ENCODE measurements at places on chromosomes 6 and 20.

DNA sequence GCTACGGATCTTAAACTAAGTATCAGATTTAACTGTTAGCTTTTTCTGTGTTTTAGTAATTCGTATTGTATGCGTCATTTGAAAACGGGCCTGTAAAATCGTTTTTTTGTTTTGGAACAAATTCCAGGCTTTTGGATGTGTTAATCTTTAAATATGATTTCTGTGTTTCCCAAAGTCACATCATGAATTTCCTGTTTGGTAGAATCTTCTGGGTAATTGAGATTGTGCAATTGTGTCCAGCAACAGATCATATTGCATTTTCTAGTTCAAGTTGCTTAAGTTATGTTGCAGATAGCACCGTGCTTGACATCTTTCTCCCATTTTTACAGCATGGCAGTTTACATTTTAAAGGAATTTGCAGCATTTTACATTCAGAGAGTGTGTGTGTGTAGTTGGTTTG, 1.9 kb downstream of the MAPK14 start:
- DNase-seq = no peak

DNA sequence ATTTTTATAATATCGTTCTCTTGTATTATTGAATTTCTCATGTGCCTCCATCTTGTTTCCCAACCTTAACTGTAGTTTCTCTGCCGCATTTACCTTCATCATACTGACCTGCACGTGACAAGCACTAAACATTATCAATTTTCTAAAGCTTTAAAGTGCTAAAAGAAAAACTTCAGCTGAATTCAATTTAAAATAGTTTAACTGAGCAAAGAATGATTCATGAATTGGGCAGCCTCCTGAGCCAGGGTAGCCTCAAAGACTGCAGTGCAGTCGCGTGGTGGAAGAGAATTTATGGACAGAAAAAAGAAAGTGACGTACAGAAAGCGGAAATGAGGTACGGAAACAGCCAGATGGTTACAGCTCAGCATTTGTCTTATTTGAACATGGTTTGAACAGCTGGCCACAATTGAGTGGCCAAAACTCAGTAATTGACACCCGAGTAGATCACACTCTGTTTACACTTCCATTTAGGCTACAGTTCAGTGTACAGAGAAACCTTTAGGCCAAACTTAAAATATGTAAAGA, 4.2 kb upstream of the ZDHHC14 start:
- DNase-seq = no peak

DNA sequence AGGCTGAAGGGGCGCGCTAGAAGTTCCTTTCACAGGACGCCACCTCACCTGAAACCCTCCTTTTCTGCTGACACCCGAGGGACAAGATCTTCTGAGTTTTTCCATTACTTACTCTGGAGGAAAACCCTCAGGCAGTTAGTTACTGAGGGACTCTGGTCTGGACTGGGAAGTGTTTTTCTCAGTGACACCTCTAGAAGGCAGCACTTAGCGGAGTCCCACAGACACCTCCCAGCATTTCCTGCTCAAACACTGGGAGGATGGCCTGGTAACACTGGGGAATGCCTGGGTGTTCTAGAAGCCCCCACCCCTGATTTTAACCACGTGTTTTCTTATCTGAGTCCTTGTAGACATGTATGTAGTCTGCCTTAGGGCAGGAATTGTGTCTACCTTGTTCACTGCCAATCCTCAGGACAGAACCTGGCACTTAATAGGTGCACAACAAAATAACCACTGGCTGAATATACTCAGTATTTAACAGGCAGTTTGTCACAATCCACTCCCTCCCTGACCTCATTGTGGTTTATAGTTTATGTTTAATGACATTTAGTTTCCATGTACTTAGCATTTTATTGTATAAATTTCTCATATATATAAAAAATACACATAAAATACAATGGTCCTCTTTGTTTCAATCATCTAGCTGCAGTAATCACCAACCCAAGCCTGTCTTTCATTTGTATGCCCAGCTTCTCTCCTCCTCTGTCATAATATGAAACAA, 4.8 kb downstream of the GSTA3 start:
- DNase-seq = no peak

GRCh38 chr20:53940907-53941545, 129.4 kb downstream of the BCAS1 start:
- no peak for DNase-seq

DNA sequence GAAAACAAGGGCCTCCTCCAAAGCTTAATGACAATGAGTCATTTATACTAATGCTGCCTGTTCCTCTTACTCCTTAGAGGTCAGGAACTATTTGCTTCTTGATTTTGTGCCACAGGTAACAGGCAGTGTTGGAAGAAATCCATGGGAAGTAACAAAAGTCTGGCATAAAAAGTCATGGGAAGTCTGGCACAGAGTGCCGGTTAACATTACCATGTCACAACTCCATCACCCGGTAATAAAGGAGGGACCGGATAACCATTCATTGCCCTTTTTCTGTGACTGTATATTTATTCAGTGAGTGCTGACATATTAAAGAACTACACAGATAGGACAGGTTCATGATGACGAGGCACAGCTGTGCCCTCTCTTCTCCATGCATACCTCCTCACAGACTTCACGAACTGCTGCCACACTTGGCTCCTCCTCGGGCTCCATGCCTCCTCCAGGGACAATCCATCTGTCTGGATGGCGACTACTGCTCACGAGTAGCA, 50.9 kb downstream of the NUDT3 start:
- DNase-seq = no peak

GRCh38 chr6:169725125-169726048, 1.1 kb upstream of the PHF10 start:
- DNase-seq = no peak

DNA sequence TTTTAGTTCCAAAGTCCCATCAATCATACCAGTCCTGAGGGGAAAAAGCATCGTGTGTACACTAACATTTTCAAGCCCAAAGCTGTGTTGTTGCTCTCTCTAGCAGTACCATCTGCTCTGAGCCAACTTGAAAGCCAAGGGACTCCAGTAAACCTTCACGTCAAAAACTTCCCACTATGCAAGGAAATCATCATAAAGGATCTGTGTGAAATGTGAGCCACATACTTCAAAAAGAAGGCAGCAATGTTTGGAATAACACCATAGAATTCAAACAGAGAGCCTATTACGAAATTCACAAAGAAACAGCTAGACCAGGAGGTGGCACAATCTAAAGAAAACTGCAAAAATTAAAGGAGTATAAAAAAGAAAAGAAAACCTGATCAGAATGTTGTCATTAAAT, 399.8 kb upstream of the EPHA7 start:
- no peak for DNase-seq

GRCh38 chr20:15930311-15931305, 642.6 kb downstream of the KIF16B start:
- no peak for DNase-seq

- DNase-seq = peak; percentile 52
Measured at GRCh38 chr6:30213957-30214656, 901 bp upstream of the TRIM26 start.

DNA sequence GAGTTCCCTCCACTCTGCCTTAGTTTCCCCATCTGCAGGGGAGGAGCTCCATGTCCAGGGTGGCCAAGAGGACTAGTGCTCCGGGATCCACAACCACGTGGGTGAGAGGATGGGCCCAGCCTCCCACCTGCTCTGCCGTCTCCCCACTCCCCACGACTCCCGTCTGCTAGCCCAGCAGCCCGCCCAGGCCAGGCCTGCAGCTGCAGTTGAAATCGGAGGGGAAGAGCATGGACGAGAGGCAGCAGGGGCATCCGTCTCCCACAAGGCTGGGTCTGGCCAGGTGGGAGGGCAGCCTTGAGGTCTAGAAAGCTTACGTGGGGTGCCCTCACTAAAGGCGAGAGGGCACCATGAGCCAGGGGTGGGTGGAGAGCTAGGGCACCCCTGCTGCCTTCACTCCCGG, 8.6 kb downstream of the NOL4L start:
- DNase-seq = no peak

DNA sequence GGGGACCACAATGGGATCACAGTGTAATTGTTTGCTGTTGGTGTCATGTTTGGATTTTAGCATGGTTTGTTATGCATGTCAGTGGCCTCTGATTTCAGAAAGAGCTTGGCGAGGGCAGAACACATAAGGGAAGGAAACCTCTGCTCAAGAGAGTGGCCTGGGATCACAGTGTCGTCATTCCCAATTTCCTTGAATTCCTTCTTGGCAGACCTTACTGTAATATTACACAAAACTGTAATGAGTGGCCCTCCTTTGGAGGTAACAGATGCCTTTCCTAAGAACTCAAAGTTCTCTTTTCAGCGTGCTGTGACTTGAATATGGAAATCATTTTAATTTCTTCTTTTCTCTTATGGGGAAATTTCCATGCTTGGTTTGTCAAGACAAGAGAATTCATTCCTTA, 46.9 kb downstream of the JAG1 start:
- no peak for DNase-seq

GRCh38 chr6:154621686-154622085, 111.2 kb upstream of the CNKSR3 start:
- DNase-seq = no peak

DNA sequence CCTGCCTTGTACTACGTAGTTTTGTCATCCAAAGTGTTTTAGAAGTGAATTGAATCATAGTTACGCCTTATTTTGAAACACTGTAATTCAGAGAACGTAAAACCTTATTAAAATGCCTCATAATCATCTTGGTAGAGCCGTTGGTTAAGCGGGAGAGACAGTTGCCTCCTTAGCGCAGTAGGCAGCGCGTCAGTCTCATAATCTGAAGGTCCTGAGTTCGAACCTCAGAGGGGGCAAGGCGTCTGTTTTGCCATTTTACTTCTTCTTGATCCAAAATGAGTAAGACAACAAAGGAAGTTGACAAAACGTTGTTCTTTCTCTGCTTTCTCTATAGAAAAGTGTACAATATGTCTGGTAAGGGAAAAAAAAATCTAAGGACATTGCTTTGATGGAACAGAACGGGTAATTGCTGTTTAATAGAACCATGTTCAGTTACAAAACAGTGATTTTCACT, 20.7 kb upstream of the TRIM27 start:
- no peak for DNase-seq

- no peak for DNase-seq
Measured at GRCh38 chr6:154887051-154887450, 108.1 kb upstream of the TIAM2 start.

- no peak for DNase-seq
Measured at GRCh38 chr6:139335447-139336210, 38.8 kb downstream of the CITED2 start.

DNA sequence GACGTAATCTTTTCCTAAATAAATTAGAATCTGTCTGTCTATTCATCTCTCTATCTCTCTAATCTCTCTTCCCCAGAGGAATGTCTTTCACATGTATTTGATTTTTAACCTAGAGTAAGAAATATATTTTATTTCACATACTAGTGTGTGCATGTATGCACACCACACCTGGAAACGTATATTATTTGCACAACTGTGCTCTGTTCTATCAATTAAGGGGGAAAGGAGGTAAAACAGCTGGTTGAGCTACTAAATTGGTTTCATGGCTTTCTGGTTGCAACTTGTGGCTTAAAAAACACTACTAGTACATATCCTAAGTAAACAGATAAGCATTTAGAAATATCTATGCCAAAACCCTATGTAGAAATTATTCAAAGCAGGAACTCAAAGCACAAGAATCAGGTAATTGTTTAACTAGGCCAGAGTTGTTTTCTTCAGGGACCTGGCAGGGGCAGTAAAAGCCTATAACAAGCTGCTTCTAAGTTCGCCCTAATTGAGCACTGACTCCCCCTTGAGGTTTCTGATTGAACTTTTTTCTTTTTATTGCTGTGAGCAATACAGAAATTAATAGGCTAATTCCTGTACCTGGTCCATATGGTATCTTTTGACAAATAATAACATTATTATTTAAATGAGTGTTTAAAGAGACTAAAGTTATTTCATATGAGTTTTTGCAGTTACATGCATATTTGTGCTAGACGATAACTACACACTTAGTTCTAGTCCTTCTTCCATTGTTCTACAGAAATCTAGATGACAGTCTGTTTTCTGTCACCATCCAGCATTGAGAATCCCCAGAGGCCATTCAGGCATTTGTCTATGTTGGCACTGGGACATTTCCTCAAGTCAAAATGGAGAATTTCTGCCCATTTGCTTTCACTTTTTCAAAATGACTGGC, 88.6 kb downstream of the MCHR2 start:
- DNase-seq = no peak
